ENCODE measurements at places on chromosomes 11 and 22.

DNA sequence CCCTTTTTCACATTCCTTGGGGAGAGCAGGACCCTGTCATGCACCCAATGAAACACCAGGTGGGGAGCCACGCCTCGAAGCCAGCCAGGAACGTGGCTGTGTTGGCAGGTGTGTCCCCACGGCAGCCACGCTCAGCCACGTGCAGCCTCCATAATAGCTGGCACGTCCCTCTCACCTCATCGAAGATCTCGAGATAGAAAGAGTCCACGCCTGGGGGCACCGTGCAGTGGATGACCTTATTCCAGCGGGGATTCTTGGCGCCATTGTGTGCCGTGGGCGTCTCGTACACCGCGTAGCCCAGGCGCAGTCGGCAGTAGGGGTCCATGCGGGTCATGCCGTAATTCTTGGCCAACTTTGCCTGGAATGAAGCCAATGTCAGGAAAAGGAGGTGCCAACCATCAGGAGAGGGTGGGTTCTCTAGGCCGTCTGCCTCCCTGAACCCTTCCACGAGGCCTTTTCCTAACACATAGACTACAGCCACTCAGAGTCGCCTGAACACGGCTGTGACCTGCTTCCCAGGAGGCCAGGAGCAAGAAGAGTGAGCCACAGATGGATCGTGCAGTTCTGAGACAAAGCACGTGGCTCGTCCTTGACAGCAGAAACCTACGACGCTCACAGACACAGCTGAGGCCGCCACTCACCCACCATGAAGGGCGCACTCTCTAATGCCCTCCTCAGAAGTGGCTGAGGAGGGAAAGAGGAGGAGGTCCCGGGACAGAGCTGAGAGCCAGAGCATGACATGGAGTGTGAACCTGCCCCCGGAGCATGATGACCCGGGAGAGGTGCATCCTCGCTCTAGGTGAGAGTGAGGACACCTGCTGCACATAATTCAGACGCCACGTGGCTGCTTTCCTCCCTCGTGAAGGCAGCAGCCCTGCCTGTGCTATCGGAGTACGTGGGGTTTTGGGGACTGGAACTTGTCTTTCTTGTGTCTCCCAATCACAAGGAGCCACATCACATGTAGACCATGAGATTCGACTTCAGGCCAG, 19.1 kb downstream of the TOLLIP start:
- no peak for DNase-seq

DNA sequence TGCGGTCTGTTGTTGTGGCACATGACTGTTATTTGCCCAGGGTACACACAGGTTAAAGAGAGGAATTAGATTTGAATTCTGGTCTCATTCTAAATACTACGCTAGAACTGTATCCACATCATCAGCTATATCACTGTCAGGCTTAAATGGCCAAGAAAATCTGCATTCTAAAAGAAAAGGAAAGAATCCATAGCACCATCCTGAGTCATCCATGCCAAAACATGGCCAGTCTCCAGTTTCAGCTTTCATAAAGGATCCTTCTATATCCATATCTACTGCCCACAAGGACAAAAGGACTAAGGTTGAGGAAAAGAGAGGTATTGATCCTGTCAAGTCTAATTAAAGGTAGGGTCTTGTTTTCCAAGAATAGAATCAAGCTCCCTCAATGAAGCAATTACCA, 73.6 kb upstream of the GDPD4 start:
- peak; percentile 23 for DNase-seq

- DNase-seq: no peak
These were observed 100.8 kb upstream of the B3GAT1 start for GRCh38 chr11:134512571-134513538.

- peak; percentile 44 for DNase-seq
These were observed 49.4 kb downstream of the TEAD1 start for GRCh38 chr11:12723421-12724300.

DNA sequence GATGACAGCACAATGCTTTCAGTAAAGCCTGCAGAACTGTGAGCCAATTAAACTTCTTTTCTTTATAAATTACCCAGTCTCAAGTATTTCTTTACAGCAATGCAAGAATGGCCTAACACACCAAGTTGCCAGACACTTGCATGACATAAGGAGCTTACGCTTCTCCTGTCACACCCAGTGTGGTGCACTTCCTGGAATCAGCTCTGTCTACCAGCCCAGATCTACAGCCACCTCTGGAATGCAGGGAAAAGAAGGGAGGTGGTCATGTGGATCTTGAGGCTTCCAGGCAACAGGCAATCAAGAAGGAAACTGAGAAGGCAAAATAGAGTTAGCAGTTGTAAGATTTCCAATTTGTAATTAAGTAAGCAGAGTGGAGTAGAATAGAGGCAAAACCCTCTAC, 37.4 kb upstream of the SESN3 start:
- no peak for DNase-seq
